Hepatic stellate cell (primary cell): ENCODE measurements at places on chromosomes 11 and 22.
A peak's percentile ranks its signal among the peaks of the same experiment; 100 is the strongest.

DNA sequence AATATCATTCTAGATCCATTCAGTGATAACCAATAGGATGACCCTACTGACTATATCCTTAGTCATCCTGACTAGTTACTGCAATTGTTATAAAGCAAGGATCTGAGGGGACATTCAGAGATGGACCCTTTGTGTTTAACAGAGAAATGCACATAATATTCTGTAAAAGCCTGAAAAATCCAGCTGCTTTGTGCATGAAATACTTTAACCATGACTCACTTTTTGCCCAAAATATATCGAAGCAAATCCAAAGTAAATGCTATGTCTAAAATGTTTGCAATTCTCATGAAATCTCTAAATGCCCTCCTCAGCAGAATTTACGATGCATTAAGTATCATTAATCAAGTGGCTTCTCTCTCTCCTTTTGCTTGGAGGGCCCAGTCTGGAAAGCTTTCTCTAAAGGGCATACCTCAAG lies 178.8 kb upstream of the MTMR2 start:
- DNase-seq, result peak; percentile 18

GRCh38 chr11:48111891-48112290 lies 104.7 kb upstream of the OR4B1 start:
- DNase-seq, result peak; percentile 26

DNA sequence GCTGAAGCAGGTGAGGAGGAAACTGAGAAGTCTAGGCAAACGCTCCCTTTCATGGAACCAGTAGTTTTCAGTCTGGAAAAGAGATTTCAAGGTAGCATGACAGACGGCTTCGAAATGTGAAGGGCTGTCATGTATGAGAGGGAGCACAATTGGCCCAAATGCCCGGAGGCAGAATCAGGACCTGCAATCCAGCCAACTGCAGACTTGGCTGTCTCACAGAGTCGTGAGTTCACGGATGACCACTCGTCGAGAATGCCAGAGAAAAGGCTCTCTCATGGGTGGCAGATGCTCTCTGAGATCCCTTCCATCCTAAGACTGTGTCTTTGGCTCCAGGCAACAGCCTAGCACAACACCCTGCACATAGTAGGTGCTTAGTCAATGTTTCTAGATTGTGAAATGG lies 134.8 kb downstream of the DSCAML1 start:
- DNase-seq, result no peak

DNA sequence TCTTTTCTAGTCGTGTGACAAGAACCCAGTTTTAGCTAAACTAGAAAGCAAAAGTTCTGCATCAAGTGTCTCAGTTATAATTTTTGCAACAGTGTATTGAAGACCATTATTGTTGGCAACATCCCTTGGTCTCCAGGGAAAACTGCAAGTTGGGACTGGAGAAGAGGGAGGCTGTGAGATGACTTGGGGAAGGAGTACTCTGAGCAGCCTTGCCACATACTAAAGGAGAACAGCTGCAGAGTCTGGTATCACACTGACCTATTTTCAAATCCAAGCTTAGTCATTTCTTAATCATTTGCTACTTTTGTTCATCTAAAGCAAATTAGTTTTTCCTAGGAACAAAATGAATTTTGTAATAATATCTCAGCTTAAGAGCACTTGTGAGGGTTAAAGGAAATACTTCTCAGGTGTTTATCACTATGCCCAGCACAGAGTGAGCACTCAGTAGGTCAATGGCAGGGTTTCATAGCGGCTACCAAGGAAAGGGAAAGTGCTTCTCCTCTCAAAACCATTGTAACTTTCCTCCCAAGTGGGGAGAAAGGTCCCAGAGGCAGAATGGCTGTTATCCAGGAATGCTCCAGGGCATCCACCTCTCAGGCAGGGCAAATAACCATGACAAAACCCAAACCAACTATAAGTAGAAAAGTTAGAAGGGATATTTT lies 247.1 kb downstream of the C11orf87 start:
- DNase-seq, result no peak

DNA sequence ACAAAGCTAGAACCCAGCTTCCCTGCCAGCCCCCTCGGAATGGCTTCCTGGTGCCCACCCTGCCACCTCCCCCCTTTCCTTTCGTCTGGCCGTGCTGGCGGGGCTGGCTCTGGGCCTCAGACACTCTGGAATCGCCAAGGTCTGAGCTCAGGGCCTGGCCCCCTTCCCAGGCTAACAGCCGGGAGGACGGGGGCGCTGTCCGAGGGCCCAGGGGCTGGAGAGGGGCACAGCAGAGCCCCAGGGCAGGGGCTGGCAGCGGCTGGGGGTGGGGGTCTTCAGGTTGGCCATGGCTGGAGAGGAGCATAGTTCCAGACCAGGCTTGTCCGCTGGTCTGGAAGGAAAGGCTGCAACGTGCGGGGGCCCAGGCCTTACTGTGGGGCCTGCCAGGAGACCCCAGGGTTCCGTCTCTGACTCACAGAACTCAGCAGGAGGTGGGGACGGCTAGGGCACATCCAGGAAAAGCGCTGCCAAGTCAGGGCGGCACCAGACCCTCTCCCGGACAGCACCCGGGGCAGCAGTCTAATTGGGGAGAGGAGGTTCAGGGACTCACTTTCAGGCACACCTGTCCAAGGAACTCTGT lies 861 bp upstream of the LTBP3 start:
- no peak for DNase-seq

- DNase-seq, result no peak
Measured at GRCh38 chr22:24216541-24217209, 28.2 kb downstream of the GGT5 start.

GRCh38 chr11:126930091-126930841 lies 70.3 kb downstream of the KIRREL3 start:
- DNase-seq, result no peak
